ENCODE measurements at places on chromosomes 4 and X. TPM values are rescaled to one million over a fixed set of nuclear protein-coding genes. Genes with fewer than 3 reads are reported as not detected.
A peak's percentile ranks its signal among the peaks of the same experiment; 100 is the strongest.

DNA sequence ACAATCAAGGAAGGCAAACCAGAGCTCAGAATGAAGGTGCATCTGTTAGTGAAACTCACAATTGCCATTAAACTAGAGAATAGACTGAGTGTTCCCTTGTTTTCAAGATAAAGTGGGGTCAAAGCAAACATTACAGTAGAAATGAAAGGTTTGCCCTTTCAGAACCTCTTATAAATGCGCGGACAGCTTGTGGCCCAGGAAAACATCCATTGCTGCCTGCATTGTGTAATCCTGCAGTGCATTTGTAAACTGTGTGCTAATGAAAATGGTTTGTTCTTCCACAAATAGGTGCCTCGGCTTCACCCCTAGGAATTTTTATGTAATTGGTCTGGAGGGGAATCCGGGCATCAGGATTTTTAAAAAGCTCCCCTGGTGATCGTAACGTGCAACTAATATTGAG lies 62.8 kb downstream of the SNX25 start:
- no peak for DNase-seq

DNA sequence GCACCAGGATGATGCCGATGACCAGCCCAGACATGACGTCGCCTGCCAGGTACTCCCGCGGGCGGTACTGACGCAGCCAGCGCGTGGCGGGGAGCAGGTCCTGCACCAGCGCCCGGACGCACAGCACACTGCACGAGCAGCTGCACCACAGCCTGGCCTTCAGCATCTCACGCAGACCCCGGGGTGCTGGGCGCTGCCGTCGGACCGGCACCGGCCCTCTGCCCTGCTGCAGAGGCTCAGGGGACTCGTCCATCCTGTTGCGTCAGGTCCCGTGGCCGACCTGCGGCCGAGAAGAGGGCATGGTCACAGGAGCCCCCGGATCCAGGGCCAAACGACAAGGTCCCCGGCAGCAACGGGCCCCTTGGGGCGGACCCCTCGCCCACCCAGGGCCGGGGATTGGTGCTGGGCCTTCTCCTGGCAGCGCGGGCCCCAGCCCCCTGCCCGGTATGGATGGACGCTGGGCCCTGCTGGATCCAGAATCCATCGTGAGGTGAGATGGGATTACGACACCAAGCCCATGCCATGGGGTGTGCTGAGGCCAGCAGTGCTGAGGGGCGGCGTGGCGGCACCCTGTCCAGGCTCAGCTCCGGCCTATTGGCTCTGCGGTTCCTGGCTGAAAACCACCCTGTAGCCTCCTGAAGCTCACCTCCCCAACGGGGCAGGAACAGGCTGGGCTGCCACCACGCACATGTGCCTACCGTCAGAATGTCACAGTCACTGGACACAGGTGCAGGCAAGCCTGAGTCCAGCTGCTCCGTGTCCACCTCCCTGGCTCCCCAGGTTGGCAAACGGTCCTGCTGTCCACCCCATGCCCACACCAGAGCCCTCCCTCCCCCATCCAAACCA lies 1.5 kb downstream of the SLC26A1 start:
- no peak for DNase-seq

DNA sequence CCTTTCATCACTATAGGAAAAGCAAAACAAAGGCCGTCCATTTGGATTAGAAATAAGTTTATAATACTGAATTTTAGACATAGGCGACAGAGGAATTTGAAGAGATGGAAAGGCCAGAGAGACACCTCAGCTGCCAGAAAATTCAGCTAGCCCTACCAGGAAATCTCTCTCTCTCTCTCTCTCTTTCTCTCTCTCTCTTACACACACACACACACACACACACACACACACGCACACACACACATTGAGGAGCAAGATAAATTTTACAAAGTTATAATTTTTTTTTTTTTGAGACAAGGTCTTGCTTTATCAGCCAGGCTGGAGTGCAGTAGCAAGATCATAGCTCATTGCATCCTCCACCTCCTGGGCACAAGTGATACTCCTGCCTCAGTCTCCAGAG lies 1.4 kb downstream of the XK start:
- DNase-seq, result no peak

GRCh38 chr4:47704693-47705325 lies 133.1 kb downstream of the CORIN start:
- DNase-seq, result peak; percentile 87

GRCh38 chrX:149282909-149283308 lies 222.2 kb downstream of the IDS start:
- no peak for DNase-seq

CLDN2 gene
- not detected for total RNA-seq

All from endodermal cell (in vitro differentiated cells).